ENCODE measurements at places on chromosomes 5 and 9.

DNA sequence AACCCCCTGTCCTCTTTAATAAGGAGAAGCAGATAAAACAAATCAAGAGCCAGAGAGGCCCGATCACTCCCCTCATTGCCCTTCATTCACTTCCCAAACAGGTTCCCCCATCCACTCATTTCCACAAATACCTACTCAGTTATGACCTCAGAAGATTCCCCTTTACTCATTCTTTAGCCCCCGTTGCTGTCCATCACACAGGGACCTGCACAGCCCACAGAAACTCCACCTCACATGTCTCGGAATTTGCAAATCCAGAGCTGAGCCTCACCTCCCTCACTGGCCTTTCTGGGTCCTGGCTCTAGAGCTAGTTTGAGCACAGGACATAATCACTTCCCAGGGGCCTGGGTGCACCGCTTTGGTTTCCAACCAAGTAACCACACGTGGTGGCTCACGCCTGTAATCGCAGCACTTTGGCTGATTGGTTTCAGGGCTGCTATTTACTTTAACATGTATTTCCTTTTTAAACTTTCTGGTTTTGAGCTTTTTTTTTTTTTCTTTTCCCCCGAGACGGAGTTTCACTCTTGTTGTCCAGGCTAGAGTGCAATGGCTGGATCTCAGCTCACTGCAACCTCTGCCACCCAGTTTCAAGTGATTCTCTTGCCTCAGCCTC lies 17.8 kb downstream of the ATP6V0E1 start:
- DNase-seq, result no peak

GRCh38 chr5:79077680-79078365 lies 8.3 kb downstream of the BHMT2 start:
- DNase-seq, result no peak

DNA sequence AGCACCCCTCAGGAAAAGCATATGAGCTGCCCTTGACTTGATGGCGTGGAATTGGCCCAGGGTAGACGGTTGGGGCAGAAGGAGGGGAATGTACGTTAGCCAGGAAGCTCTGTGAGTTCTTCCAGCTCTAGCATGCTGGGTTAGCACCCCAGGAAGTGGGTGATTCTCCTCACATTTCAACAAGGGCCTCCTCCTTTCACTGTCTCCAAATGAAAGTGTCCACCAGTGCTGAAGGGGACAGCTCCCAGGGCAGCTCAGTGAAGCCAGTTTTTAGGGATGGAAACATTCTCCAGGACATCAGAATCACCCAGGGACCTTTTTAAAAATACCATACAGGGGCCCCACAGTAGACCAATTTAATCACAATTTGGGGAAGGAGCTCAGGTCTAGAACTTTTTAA lies 17.2 kb upstream of the AFAP1L1 start:
- no peak for DNase-seq

DNA sequence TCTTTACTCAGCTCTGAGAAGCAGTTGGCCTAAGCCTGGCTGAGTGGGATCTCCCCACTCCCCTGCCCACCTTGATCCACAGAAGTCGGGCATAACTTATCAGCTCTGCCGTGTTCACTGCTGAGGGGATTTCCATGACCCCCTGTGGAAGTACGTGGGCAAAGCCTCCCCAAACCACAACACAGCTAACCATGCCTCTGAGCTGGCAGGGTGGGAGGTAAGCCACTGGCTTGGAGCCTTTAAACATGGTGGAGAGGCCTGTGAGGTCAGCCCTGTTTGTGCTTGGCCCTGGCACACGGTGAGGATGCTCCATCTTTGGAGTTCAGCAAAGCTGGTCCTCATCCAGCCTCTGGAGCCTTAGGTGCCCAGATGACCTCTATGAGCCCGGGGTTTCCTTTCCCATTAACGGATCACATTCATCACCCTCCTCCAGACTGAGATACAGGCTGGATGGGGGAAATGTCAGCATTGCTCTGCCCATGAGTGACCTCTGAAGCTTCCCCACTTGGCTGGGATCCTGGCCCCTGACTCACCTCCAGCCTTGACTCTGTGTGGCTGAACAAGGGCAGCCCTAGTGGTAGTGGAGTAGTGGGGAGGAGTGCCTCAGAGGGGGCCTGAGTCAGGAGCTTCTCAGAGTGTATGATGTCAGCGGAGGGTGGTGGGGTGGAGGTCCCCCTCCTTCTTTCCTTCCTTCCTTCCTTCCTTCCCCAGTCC lies 6.2 kb downstream of the PDLIM4 start:
- DNase-seq, result no peak

GRCh38 chr5:32581010-32581785 lies 4.2 kb upstream of the SUB1 start:
- no peak for DNase-seq

DNA sequence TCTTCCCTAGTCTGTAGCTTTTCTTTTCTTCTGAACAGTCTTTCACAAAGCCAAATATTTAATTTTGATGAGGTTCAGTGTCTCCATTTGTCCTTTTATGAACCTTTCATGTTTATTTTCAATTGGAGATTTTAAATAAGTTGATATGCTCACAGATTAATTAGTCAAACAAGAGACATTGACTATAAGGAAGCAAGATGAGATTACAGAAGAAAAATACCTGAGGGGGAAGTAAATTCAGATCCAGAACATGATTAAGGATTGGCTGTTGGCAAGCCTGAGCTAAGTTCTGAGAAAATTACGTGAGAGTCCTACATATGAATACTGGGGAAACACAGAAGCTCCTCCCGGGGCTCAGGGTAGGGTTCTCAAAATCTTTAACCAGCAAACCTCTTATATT lies 1039.8 kb upstream of the SEMA6A start:
- no peak for DNase-seq

DNA sequence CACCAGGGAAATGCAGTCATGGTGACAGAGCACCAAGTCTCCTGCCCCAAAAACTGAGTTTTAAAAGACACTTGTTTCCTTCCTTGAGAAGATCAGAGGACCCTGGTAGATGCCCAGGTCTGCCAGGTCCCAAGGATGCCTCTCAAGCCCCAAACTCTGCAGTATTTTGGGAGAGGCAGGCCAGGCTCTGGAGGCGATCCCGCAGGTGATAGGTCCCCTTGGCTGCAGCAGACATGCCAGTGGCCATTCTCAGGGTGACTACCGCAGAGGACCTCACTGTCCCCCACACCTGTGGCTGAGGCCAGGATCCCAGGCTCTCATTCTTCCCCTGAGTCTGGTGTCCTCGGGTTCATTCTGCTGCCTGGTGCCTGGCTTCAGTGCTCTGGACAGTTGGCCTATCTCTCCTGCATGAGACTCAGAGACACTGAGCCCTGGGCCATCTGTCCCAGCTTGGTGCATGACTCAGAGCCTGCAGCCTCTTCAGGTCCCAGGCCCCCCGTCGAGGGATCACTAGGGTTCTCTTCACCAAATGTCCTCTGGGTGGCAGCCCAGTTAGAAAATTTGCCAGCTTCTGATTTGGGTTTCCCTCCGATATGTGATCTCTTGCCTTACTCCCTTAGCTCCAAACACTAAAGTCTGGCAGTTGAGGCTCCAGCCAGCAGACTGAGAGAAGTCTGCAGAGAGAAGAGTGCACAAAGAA lies 59.7 kb upstream of the GARNL3 start:
- DNase-seq, result no peak

DNA sequence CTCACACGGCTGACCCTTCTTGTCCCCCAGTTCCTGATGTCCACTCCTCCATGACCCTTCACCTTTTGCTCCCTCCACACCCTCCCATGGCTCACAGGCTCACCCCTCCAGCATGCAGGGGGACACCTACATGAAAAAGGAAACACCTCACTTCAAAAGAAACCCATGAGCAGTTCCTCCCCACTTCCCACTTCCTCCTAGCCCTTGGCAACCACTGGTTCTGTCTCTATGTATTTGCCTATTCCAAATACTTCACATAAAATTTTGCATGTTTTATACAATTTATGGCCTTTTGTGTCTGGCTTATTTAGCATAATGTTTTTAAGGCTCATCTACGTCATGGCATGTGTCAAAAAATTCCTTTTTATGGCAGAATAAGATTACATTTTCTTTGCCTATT lies 100.2 kb upstream of the S1PR3 start:
- DNase-seq, result no peak

DNA sequence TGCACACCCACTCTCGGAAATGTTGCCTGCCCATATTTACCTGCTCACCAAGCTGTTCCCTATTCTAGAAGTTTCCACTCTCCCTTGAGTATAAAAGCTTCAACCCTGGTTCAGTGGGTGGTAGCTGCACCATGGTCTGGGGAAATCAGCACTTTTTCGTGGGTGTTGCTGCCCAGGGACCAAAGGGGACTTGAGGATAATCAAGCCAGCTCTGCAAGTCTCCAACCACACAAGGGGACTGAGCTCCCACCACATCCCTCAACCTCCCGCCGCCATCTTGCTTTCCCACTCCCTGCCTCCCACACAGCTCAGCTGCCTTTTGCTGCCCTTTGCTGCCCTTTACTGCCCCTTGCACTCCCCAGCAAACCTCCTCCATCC lies 210.0 kb downstream of the AUH start:
- DNase-seq, result no peak

DNA sequence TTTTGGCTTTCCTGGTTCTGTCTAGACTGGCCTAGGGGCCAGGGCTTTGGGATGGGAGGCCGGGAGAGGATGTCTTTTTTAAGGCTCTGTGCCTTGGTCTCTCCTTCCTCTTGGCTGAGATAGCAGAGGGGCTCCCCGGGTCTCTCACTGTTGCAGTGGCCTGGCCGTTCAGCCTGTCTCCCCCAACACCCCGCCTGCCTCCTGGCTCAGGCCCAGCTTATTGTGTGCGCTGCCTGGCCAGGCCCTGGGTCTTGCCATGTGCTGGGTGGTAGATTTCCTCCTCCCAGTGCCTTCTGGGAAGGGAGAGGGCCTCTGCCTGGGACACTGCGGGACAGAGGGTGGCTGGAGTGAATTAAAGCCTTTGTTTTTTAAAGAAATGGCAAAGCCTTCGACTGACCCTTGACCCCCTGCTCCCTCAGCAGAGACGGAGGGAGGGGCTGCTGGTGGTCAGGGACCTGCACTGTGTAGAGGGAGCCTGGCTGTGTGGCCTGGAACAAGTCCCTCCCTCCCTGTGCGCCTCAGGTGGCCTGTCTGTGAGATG lies 11.1 kb downstream of the FPGS start:
- no peak for DNase-seq

DNA sequence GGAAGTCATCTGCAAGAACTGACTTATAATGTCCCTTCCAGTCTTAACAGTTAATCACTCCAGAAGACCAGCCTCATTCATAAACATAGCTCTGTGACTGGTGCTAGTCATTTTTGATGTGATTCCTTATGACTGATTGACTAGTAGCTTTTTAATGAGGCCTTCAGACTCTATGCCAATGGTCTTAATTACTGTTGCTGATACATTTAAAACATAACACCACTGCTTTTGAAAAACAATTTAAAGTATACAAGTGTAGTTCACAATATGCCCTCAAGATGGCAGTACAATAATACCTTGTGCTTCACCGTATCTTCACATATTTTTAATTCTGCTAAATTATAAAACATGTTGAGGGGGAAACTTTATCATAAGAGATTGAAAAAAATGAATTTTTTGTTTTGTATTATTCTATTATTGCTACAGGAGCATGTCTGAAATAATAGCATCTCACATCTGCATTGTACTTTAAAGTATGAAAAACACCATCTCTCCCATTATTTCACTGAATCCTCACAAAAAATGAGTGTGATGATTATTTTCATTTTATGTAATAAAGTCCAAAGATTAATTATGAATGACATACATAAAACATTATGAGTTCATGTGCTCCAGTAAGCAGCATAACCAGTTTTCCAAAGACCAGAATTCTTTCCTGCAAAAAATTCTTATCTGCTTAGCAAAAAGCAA lies 55.2 kb upstream of the SHISAL2B start:
- DNase-seq, result no peak

GRCh38 chr5:19986031-19986619 lies 1.9 kb downstream of the CDH18 start:
- no peak for DNase-seq
